Left renal cortex interstitium (tissue), 4 donors: ENCODE measurements at places on chromosomes 3 and 15.

DNA sequence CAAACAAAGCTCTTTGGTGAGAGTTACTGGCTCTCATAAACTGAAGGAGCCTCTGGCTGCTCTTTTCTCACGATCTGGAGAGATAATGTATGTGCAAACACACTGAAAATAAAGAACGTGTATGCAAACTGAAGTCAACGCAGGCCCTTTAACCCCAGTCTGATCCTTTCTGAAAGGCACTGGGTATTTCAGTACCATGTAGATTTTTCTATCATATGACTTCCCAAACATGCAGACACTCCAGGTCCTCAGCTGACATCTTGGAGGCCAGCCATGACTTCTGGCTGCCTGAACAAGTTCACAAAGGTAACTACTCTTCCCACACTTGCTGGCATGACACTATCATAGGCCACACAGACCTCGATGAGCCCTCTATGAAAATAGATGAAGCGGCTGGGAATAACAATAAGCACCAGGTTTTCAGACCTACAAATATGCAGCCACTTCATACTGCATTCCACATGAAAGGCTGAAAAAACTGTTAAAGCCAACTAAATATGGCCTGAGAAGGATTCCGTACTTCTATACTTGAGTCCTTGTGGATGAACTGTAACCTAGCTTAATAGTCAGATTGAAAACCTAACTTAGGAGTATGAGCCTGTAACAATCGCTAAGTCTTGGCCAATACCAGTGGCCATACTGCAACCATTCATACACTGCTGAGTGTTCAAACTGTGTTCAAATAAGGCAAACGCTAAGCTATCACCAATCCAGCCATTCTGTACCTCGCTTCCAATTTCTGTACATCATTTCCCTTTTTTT lies 121.3 kb downstream of the THRB start:
- DNase-seq, result no peak

DNA sequence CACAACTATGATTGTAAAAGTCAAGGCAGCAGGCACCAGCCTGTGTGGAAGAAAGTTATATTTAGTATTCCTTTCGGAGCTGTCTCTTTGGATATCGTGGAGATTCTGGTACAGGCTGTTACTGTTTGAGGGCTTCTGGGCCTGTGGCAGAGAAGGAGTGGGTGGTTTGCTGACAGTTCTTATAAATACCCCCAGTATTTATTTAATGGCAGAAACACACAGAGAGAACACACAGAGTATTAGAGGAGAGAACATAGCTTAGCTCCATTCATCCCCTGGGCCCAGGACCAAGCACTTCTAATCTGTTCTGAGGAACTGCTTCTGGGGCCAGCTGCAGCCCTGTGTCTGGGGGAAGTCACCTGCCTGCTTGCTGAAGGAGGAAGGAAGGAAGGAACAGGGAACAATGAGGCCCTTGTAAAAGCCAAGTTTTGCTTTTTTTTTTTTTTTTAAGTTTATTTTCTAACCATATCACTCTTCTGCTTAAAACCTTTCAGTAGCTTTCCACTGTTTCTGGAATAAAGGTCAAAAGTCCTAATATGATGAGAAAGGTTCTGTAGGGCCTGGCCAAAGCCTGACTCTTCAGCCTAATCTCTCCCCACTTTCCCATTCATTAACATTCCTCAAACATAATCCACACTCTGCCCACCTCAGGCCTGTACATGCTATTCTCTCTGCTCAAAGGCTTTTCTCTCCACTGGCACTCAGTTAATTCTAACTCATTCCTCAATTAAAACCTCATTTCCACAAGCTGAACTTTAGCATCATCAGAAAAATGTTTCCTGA lies 11.8 kb upstream of the PP2D1 start:
- no peak for DNase-seq

DNA sequence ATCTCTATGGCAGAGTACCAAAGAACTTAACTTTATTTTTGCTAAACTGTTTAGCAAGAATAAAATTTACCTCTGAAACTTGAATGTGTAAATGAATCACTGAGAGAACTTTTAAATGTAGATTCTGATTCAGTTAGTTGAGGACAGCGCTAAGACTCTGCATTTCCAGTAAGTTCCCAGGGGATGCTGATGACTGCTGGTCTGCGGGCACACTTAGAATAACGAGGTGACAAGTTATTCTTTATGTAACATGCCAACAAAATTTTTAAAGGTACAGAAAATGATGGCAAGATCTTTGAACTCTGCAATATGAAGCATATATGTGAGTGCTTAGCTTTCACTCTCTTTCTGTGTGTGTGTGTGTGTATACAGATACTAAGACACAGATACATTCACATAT lies 56.4 kb downstream of the TGFBR2 start:
- no peak for DNase-seq

GRCh38 chr3:53809267-53809666 lies 37.0 kb downstream of the CHDH start:
- DNase-seq, result no peak

- DNase-seq, result no peak
Measured at GRCh38 chr15:84826369-84826823, 9.2 kb downstream of the ALPK3 start.

- DNase-seq, result no peak
Measured at GRCh38 chr3:182248349-182248880, 536.7 kb downstream of the SOX2 start.

- DNase-seq, result no peak
Measured at GRCh38 chr3:53550005-53550620, 55.7 kb downstream of the CACNA1D start.

DNA sequence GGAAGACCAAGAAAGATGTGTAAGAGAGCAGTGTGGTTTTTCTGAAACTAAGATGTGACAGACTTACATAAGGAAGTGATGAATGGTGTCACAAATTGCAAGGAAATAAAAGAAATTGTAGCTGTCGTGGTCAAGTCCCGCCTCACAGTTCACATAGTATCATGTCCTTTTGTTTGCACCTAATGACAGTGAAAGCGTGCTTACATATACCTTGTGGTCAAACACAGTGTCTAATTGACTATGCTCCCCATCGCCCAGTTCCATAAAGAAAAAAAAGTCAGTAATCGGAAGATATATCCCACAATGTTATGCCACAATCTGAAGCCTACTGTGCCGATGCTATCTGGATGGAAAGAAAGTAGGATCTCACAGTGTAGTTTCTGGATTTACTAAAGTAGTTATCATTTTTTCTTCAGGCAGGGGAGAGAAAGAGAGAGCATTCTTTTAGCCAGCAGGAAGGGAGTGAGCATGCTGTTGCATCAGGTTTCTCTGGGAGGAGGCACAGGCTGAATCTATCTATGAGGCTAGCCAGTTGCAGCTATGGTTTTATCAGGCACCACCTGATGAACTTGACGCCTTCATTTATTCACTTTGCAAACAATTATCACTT lies 9.8 kb upstream of the PLSCR1 start:
- DNase-seq, result no peak
